Stimulated activated CD4-positive, alpha-beta T cell treated with anti-CD3 and anti-CD28 coated beads, Interleukin-15, amount 100 ng/mL, for 24 hours (primary cell): ENCODE measurements at places on chromosomes 7 and 10.

DNA sequence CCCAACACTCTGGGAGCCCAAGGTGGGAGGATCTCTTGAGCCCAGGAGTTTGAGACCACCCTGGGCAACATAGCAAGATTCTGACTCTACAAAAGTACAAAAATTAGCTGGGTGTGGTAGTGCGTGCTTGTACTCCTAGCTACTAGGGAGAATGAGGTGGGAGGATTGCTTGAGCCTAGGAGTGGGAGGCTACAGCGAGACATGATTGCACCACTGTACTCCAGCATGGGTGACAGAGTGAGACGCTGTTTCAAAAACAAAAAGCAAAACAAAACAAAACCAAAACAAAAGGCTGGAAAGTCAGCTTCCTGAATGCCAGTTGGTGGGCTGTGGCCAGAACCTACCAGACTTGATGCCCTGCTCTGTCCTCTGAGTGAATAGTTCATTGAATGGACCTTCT is 242.8 kb downstream of the PHTF2 start:
- no peak for DNase-seq

DNA sequence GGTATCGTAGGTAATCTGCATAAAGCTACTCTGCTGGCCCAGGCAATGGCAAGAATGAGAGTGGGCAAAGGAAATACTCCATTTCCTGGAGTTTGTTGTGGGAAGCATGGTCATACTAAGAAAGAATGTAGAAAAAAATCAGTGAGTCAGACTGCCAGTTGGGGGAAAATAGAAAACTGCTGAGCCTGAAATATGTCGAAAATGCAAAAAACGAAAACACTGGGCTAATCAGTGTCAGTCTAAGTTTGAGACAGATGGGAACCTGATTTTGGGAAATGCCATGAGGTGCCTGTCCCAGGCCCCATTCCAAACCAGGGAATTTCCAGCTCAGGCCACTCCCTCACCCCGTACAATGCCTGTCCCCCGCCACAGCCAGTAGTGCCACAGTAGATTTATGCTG is 150.0 kb downstream of the ZNF33B start:
- no peak for DNase-seq

DNA sequence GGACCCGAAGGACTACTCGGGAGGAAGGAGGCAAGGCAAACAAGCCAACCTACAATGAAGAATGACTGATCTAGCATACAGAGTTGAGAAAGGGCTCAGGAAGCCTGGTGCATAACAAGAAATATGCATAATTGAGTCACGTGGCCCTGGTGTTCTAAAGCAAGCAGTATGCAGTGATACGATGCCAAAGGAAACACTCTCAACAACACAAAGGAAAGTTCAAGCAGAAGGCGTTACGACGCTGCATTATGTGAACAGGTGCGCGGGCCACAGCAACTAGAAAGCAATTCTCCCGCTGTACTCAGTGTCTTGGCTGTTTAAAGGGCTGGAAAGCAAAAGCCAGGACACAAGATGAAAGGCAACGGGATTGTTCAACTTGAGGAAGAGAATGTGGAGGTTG is 100.8 kb downstream of the PRTFDC1 start:
- DNase-seq, result no peak

- no peak for DNase-seq
These were observed 85.9 kb downstream of the ARHGAP22 start for GRCh38 chr10:48518986-48519385.

DNA sequence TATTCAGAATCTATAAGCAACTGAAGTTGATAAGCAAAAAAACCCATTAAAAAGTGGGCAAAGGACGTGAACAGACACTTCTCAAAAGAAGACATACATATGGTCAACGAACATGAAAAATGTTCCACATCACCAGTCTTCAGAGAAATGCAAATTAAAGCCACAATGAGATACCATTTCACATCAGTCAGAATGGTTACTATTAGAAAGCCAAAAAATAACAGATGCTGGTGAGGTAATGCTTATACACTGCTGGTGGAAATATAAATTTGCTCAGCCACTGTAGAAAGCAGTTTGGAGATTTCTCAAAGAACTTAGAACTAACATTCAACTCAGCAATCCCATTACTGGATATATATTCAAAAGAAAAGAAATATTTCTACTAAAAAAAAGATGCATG is 332.8 kb upstream of the PLXDC2 start:
- no peak for DNase-seq

- DNase-seq, result peak; percentile 60
These were observed 86.1 kb upstream of the DNAJB6 start for GRCh38 chr7:157250605-157251228.

- no peak for DNase-seq
These were observed 14.1 kb upstream of the DLD start for GRCh38 chr7:107876916-107877315.

GRCh38 chr7:93958651-93959050 is 37.1 kb downstream of the GNG11 start:
- DNase-seq, result no peak
